NCI-H187 (cell line): ENCODE measurements at places on chromosomes 11 and 22.

GRCh38 chr22:24503137-24503842 lies 8.2 kb downstream of the UPB1 start:
- no peak for DNase-seq

DNA sequence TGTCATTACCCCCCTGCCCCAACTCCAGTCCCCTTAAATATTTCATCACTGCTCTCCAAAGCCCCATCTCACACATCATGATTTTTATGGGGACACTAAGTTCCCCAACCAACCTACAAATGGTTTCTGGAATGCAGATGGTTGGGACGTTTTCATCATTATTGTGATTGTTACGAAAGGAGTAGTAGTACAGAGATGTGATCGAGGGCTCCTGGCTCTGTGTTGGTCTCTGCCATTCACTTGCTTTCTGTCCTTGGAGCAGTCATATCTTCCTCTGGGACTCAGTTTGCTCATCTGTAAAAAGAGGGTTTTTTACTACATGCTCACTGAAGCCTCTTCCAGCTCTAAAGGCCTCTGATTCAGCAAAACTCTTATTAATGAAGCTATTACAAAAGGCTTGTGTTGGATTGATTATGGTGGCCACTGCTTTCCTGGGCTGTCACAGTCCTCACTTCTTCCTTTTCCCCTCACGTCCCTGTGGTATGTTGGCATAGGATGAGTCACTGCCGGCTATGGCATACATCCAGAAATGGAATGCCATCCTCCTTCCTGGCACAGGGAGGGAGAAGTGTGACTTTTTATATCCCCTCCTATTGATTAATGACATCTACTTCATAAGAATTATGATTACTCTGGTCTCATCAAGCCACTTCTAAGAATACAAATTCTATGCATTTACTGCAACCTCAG lies 593.7 kb downstream of the METTL15 start:
- DNase-seq = no peak

DNA sequence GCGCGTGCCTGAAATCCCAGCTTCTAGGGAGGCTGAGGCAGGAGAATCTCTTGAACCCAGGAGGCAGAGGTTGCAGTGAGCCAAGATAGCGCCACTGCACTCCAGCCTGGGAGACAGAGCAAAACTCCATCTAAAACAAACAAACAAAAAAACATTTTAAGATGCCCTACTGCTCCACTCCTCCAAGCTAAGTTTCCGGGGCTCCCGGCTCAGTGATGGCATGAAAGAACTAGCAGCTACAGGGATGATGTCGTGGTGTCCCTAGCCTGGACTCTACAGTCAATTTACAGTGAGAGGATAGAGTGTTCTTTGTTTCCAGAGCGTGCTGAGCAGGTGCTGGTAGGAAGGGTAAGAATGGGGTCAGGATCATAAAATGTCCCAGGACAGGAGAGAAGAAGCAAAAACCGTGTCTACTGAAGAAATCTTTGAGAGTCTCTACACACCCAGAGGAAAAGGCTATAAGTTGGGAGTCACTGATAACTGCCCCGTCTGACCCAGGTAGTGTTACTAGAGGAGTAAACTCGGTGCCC lies 1.2 kb upstream of the ZBTB3 start:
- no peak for DNase-seq

- no peak for DNase-seq
Observed at GRCh38 chr11:64849598-64850356, 5.3 kb upstream of the CDC42BPG start.

DNA sequence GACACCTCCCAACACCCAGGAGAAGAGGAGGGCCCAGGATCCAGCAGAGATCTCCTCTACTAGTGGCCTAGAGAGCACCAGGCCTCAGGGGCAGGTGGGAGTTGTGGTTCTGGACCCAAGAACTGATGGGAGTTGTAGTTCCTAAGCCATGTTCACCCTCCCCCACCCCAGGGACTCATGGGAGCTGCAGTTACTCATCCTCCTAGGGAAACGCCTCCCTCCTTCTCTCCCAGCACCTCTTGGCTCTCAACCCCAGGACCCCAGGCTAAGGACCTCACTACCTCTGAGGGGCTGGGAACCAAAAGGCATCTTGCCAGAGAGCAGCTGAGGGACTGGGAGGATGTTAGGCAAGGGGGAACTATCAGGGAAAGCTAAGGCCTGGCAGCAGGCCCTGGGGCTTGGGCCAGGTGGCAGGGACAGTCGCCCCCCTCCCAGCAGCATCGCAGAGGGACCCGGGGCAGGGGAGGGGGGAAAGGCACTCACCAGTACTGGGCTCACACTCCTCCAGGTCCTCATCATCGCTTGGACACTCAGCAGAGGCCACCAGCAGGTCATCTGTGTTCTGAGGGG lies 28.9 kb downstream of the SLC22A12 start:
- no peak for DNase-seq

DNA sequence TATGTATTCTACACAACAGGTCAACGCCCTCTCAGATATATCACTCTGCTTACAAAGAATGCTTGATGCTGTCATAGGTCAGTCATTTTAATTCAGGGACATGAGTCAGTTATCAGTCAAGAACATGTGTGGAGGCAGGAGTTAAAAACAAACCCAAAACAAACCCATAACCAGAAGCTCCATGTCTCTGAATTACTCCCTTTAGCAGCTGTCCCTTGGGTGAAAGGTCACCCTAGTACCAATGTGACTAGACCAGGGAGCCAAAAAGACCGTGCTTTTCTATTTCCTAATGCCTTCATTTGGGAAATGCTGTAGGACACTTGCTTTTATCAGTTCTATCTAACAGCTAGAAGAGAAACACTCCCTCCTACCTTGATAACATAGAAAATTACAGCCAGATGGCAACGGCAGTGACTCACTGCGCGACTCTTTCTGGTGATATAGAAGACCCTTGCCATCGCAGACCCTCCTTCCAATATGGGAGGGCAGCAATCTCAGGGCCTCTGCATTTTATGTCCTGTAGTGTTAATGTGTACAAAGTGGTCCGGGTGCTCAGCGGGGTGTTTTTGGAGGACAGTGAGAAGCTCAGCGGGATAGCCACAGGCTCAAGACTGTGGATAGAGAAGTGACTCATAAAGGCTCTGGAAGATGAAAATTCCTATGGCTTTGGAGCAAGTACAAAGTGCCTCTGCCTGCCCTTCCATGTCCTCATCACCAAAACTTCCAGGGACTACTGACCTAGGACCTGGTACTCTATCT lies 24.8 kb downstream of the APOL5 start:
- DNase-seq = no peak

DNA sequence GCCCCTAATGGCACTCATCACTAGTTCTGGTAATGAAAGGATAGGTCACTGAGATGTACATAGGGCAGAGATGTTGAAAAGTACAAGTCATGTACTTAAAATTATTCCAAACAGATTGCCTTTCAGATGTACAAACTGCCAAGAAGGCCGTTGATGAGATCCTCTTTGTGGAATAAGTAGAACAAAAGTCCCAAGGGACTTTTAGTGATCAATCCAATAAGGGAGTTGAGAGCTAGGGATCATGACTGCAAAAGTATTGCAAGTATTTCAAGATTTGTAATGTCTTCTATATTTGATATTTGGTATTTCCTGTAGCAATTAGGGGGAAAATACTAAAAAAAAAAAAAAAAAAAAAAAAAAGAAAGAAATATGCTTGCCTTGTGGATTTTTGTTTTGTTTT lies 82.2 kb downstream of the ATG16L2 start:
- DNase-seq = no peak

DNA sequence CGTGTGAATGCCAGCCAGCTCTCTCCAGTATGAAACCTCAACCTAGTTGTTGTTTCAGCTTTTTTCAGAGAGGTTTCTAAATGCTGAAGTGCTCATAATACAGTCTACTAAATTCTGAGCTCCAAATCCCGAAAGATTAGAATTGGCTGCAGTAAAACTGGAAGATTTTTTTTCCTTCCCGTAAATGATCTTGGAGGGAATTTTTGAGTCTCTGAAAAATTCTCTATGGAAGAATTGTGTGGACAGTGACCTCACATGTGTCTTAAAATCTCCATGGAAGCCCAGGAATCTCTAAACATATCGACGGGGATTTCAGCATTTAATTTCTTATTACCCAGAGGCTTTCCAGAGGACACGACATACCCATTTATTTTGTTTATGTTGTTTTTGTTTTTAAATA lies 1499.2 kb downstream of the LRRC4C start:
- no peak for DNase-seq

GRCh38 chr11:132414451-132414850 lies 1044.0 kb downstream of the NTM start:
- DNase-seq = no peak

- no peak for DNase-seq
Observed at GRCh38 chr11:44335919-44336318, 26.0 kb upstream of the ALX4 start.

DNA sequence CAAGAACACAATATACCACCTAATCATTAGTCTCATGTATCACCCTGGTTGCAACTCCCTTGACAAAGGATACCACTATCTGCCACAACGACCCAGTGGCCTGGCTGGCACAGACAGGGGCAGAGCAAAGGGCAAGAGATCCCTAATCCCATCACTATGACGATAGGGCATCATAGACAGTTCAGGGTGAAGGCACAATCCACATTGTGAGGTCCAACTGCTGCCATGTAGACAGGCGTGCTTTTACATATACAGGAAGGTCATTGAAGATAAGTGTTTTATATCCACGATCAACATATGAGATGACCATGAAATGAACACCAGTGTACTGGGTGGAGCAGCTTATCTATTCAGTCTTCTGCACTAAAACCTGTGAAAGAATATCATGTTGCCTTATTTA lies 94.6 kb downstream of the IGLL1 start:
- no peak for DNase-seq

- DNase-seq = no peak
Observed at GRCh38 chr11:33086017-33086416, 46.6 kb downstream of the TCP11L1 start.

- DNase-seq = peak; percentile 9
Observed at GRCh38 chr11:79857377-79858214, 416.8 kb upstream of the TENM4 start.

DNA sequence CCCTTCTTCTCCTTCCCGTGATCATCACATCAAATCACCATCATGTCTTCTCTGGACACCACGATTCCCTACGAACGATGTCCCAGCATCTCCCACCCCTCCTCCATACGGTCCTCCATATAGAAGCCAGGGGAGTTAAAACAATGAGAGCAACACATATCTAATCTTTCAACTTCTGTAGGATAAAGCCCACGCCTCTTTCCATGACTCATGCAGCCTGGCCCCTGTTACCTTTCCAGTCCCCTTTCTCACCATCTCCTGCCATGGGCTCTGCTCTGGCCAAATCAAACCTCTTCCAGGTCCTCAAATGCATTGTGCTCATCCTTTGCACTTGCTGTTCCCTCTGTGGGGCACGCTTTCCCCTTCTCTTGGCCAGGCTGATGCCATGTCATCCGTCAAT lies 23.6 kb downstream of the RPS6KA4 start:
- DNase-seq = no peak

- DNase-seq = no peak
Observed at GRCh38 chr22:35604621-35605368, 12.3 kb downstream of the MB start.

DNA sequence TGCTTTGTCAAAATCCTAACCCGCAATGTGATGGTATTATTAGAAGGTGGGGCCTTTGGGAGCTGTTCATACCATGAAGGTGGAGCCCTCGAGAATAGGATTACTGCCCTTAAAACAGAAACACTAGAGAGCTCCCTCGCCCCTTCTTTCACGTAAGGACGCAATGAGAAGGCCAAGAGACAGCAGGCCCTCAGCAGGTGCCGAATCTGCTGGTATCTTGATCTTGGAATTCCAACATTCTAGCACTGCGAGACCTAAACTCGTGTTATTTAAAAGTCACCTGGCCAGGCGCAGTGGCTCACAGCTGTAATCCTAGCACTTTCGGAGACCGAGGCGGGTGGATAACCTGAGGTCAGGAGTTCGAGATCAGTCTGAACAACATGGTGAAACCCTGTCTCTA lies 33.1 kb downstream of the LARGE1 start:
- DNase-seq = no peak
